ENCODE measurements at places on chromosomes 3 and 15.

GRCh38 chr3:48417529-48418108 lies 12.3 kb downstream of the PLXNB1 start:
- no peak for DNase-seq

GRCh38 chr15:94069844-94070243 lies 161.5 kb upstream of the MCTP2 start:
- DNase-seq = no peak

DNA sequence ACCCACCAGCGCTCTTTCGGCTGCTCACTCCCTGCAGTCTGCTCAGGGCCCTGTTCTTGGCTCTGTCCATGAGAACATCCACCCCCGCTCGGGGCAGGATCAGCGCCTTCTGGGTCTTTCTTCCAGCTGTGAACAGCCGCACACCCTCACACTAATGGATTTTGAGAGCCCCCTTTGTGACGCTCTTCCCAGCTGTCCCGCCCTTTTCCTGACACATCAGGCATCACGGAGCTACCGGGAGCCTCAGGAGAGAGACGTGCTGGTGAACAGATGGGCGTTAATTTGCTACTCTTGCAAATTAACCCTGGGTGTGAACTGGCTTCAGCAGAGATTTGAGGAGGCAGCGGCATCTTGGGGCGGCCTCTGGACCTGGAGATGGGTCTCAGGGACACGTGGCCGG lies 113.0 kb downstream of the TMEM266 start:
- no peak for DNase-seq

DNA sequence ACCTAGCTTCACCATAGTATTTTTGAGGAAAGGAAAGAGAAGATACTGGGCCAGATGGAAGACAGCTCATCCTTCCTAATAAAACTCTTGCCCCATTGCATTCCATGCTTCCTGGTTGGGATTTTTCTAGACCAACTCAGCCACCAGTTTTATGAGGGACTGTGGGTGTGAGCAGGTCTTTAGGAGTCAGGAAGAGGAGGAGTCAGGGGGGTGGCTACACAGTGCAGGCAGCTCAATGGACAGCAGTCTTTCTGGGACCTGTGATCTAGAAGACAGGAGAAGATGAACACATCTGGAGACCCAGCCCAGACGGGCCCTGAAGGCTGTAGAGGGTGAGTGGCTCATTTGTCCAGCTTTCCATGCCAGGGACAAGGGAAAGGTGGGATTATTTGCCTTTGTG lies at the start of gene NOX5:
Gene NOX5 (plus strand): TSS at position 242 of the 400 bp plus-strand sequence. CDS start 41 bp downstream, at position 283.
- DNase-seq = peak; percentile 6

DNA sequence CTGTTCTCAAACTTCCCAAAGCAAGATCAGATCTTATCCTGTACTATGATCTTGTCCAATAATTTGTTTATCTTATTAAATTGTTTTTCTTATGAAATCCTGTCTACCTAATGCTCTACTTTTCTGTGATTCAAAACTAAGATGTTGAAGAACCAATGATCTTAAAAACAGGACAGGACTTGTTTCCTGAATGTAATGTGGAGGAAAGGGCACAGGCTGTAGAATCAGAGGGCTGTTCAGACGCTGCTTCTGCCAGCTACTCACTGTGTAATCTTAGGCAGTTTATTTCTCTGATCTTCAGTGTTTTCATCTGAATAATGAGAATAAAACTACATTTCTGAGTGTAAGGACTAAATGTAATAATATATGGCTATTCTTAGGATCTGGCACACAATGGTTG lies 20.1 kb upstream of the DMXL2 start:
- DNase-seq = no peak

DNA sequence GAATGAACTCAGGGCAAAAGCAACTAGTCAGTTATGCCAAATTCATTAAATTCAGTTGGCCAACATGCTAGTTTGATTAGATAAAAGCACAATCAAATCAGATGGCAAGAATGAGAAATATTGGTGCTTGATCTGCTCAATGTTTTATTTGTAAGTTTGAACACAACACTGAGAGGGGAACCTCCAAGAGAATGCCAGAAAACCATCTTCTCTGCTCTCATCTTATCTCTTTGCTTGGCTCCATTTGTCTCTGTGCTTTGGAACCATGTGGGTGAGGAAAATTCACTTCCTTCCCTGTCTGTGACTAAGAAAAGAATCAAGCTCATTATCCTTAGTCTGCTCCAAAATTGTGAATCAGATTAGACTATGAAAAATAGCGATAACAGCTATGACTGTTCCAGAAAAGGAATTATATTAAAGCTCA lies 43.6 kb upstream of the DCBLD2 start:
- DNase-seq = no peak

DNA sequence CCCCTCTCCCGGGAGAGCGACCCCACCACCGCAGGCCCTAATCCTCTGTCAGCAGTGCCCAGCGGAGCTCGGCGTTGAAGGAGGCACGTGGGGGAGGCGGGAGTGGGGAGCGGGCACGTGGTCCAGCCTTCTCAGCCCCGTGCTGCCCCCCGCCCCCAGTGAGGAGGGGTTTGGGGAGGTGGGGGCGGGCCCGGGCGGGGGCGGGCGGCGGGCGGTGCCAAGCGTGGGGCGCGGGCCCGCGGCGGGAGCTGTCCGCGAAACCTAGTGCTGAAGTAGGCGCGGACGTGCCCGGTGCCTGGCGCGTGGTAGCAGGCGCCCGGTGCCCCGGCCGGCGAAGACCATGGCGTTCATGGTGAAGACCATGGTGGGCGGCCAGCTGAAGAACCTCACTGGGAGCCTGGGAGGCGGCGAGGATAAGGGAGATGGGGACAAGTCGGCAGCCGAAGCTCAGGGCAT lies at the start of gene CPLX3:
Gene CPLX3 (plus strand): TSS at position 264 of the 456 bp plus-strand sequence. CDS start 77 bp downstream, at position 341.
- DNase-seq = no peak

DNA sequence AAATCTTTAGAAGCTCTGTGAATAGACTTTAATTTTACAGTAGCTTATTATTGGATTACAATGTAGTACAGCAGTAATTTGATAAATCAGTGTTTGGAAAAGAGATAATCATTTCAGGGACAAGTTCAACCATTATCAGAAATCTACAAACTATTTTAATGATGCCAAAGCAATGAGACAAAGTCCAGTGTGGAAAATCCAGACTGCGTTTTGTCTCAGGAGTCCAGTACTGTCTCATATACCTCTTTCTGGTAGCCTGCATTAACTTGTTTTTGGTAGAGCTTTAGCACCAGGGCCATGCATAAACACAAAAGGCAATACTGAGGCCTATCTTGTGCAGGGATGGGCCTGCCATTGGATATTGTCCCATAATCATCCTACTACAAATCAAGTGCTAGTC lies 19.7 kb downstream of the ACKR4 start:
- DNase-seq = no peak

DNA sequence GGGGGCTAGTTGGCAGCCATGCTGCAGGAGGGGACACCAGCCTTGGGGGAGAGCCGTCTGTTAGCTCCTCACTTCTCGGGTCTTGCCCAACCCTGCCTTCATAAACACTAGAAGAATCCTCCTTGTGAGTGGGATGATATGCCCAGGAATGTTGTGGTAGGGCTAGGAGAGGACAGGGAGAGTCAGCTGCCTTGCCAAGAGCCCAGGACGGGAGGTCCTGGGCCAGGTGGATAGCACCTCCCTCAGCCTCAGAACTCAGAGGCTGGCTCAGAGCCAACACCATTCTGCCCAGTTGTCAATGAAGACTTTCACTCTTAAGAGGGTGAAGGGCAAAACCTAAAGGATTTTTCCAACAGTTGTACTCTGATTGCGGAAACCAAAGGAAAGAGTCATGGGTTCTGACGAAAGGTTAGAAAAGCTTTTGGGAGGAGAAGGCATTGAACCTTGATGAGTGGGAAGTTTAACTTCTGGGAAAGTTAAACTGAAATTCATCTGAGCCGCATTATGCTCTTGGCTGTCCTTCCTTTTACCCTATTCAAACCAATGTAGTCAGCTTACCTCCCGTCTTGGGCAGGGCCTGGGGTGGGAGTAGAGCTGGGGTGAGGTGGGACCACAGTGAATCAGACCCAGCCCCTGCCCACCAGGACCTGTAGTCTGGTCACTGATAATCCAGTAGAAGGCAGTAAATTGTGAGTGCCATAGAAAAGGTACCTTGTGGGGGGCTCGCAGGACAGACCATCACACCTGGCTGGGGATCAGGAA lies 81.9 kb downstream of the FAM43A start:
- DNase-seq = no peak

- DNase-seq = no peak
These were observed 478.2 kb upstream of the ROBO2 start for GRCh38 chr3:76561494-76562236.

- DNase-seq = no peak
These were observed 141.9 kb upstream of the SGO1 start for GRCh38 chr3:20327889-20328288.

GRCh38 chr3:185094697-185095096 lies 58.2 kb downstream of the C3orf70 start:
- no peak for DNase-seq

GRCh38 chr3:59809710-59810444 lies 760.1 kb upstream of the CFAP20DC start:
- DNase-seq = no peak

DNA sequence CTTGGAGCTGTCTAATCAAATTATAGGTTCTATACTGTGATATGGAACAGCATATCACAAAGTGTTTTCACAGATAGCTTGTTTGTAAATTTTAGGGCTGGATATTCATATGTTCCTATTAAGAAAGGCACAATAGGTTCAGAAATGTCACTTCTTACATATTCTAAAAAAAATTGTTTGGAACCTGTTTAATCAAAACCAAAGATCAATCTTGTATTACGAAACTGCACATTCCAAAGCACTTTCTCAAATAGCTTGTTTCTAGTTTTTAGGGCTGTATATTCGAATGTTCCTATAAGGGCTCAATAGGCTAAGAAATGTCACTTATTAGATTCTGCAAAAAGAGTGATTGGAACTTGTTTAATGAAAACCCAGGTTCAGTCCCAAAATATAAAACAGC lies 67.4 kb upstream of the OSBPL11 start:
- DNase-seq = no peak

GRCh38 chr3:312160-312733 lies 115.7 kb downstream of the CHL1 start:
- no peak for DNase-seq

- no peak for DNase-seq
These were observed 985.7 kb downstream of the NSUN3 start for GRCh38 chr3:95048564-95048963.

GRCh38 chr15:73231661-73232419 lies 136.9 kb downstream of the HCN4 start:
- no peak for DNase-seq

DNA sequence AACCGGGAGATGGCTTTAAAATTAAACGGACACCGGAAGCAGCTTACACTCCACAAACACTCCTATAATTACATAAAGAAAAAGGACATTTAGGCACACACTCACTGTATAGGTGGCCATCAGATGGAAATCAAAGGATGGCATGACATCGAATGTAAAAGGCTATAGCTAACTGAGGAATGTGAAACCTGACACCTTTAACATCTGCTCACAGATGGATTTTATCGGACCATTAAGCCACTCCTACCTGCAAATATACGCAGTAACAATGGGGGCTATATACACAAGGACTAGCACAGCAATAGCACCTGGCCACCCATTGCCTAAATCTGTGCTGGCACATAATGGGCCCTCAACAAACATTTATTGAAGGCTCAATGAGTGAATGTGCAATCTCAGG lies 14.5 kb upstream of the RBSN start:
- no peak for DNase-seq
